D721Med (cell line): ENCODE measurements at places on chromosomes 6 and 20.

DNA sequence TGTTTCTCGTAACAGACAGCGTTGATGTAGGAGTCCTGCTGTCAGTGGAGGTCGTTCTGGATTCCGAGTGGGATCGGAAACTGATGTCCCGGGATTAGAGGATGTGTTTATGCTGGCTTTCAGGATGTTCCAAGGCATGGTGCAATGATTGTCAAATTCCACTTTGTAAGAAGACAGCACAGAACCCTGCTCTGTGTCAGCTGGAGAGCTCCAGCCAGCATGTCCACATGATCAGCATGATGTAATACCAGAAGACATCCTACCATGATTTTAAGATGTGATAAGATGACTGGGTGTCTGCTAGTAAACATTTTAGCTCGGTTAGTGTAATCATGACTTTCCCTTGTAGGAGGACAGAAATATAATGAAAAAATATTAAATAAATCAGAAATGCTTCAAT is 20.3 kb downstream of the ENPP1 start:
- DNase-seq = no peak

DNA sequence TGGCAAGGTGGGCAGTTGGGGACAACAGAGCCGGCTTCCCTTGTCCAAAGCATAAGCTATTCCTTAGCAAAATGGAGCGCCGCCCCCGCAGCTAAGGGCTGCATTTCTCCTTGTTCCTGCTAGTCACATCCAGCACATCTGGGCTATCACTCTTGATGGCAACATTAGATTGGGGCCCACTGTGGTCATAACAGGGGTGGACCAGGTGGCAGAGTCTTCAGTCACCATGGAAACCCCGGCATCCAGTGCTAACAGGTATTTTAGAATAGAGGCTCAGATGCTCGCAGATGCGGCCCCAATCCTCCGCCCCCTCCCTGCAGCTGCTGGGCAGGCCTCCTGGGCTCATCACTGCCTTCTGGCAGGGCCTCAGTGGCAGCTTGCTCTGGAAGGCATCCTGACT is 168.2 kb upstream of the PROKR2 start:
- no peak for DNase-seq

DNA sequence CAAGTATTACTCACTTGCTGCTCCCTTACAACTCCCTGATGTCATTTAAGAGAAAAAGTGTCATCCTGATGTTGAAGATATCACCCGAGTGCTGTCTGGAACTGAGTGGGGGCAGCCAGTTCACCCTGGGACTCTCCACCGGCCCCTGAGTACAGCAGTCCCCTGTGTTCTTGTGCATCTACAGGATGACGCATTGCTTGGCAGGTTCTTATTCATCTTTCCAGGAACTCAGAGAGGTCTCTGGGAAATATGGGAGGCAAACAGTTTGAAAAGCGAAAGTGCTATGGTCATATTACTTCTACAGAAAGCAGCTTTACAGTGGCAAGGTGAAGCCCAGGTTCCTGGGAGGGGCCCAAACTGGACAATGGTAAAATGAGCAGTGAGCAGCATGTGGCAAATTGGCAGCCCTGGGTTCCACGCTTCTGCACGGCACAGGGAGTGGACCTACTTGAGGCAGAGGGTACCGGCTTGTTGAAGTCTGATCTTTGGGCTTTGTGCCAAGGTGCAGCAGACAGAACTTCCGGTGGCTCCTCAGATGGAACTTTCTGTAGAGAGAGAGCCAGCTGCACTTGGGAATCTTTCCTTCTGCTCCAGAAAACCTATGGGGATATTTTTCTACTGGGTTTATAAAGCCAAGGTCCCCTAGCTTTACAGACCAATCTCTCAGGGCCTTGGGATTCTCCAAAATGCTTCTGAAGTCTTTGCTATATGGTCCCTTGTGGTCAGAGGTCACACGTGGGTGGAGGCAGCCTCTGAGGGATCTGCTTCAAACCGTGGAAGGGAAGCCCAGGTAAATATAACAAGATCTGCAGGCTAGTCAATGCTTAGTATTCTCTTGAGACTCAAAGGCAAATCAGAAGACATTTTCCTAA is 128.3 kb downstream of the MAP3K7 start:
- DNase-seq = no peak

GRCh38 chr6:53257001-53257400 is 91.7 kb downstream of the ELOVL5 start:
- no peak for DNase-seq

GRCh38 chr20:33444797-33445560 is 1.4 kb upstream of the SNTA1 start:
- no peak for DNase-seq

DNA sequence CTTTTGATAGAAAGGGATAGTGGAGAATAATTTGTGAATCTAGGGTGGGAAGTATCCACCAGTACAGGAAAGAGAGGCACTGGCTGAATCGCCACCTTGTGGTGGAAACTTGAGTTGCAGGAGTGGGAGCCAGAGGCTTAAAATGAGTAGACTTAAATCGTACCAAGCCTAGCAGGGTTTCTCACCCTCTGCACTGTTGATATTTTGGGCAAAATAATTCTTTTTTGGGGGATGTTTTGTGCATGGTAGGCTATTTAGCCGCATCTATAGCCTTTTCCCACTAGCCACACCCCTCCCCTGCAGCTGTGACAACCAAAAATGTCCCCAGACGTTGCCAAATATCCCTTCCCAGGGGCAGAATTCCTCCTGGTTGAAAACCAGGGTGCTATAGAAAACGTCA is 119.1 kb downstream of the DHX35 start:
- peak; percentile 55 for DNase-seq

- no peak for DNase-seq
Measured at GRCh38 chr6:38687043-38687353, 15.9 kb downstream of the GLO1 start.

DNA sequence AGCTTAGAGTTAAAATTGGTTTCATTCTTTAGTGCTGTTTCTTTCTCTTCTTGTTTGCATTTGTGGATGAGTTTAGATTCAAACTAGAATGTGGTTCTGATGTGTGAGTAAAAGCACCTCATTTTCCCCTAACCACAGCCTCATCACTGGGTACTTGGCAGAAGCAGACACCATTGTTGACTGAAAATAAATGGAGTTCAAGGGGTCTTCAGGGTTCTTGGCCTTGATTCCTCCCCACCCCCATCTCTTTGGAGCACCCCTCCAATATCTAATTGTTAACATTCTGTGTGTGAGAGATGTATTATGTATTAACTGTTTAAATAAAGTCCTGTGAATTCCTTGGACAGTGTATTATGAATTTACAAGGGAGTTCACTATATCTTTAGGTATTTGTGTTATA is 59.6 kb downstream of the JARID2 start:
- DNase-seq = no peak

DNA sequence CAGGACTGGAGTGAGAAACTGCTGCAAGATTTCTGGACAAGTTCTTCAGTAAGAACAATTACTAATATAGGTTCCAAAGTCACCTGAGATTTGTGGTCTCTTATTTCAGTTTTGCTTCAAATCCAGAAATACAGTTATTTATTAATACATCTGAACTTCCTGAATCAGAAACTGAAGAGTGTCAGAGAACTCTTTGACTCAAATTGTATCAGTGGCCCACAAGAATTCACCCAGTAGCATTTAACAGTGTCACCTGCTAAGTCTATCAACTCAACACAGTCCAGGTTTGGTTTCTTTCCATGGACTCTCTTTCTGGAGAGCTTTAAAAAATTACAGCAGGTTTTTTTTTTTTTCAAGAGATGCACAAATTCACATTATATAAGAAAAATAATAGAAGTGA is 18.8 kb upstream of the NHSL1 start:
- no peak for DNase-seq

DNA sequence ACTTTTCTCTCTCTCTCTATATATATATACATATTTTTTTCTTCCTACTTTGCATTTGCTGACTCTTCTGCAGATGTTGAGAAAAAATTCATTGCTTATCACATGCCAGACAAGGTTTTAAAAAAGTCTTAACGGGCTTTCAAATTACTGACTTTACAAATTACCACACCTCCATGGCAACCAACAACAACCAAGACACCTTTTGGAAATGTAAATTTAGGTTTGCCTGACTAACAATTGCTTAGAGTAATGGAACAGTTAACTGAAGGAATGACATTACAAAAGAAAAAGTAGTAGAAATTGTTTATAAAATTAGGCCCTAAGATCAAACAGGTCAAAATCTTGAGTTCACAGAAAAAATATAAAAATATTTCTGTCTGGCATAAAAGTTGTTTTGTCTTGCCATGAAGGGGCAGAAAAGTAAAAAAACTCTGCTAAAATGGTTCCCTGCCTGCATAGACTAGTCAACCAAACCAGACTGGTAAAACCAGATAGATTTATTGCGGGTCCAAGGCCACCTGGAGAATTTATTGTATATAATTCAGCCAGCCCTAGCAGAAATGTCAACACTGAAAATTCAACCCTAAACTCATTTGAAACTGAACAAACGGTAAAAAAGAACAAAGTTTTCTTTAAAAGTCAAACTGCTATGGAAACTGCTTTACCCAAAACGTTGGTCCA is 92.8 kb upstream of the FRMD1 start:
- DNase-seq = no peak

DNA sequence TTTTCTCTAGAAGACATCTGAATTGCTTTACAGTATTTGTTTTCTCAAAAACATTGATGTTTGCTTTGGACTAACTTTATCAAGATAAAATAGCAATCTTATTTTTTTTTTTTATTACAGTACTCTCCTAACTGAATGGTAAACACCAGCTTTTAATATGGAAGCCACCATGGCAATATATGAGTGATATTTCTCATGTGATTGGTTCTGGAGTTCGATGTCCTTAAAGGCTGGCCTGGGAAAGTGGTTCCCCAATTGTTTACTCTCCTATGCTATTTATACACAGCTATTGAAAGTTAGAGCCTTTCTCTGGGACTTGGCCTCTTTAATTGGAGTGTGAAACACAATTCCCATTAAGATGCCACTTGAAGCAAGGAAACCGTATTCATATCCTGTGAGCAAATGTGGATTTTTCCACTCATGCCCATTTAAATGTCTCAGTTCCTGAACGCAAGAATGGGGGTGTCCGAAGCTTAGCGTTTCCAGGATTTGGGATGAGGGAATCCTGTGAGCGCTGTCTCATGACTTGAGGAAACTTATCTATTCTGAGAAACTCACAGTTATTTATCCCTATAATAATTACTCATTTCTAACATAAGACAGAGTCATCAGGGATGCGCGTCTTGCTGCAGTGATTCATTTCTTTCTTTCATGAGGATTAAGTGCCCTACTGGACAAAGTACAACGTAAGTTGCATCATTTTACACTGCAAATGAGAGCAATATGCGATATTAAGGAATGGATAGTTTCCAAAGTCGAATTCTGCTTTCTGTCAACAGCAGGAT is 143.3 kb upstream of the PREP start:
- DNase-seq = no peak

GRCh38 chr6:170205126-170205525 is 85.8 kb downstream of the DLL1 start:
- DNase-seq = no peak

- no peak for DNase-seq
Measured at GRCh38 chr20:10385850-10386544, 48.0 kb downstream of the MKKS start.

DNA sequence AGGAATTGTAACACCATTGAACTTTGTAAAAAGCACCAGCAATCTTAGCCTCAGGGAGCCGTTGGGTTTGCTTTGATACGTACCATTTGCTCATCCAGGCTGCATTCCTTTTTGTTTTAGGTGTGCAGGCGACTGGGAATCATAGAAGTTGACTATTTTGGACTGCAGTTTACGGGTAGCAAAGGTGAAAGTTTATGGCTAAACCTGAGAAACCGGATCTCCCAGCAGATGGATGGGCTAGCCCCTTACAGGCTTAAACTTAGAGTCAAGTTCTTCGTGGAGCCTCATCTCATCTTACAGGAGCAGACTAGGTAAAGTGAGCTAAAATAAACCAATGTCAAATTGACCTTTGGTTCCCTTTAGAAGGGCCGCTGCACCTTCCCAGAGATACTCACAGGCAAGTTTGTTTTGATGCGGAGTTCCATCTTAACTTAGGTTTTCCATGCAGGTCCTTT is 1.6 kb downstream of the MYLIP start:
- DNase-seq = no peak

- no peak for DNase-seq
Measured at GRCh38 chr20:2103461-2104153, 2.0 kb downstream of the STK35 start.

DNA sequence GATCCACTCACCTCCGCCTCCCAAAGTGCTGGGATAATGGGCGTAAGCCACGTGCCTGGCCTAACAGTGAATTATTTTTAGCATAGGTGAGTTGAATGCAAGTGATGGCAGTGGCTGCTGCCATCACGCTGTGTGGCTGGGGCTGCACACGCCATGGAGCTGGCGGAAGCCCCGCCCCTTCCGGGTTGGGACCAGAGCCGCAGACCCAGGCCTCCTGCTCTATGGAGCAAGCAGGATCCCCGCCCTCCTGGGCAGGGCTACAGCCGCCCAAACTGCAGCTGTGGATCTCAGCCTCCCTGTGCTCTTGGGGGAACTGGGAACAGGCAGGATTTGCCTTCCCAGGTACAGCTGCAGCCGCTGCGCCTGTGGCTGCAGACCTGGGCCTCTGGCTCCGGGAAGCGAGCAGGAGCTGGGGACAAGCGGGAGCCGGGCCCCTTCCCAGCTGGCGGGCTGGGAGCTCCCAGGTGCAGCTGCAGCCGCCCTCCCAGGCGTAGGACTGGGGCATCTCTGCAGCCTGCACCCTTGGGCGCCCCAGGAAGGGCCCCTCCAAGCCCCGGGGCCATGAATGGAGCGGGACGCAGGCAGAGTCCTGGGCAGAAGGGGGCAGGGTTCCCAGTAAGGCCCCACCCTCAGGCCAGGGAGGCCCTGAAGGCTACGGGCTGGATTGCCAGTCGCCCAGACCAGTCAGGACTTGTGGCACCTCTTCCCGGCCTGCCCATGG is 30.9 kb upstream of the SLA2 start:
- DNase-seq = no peak

DNA sequence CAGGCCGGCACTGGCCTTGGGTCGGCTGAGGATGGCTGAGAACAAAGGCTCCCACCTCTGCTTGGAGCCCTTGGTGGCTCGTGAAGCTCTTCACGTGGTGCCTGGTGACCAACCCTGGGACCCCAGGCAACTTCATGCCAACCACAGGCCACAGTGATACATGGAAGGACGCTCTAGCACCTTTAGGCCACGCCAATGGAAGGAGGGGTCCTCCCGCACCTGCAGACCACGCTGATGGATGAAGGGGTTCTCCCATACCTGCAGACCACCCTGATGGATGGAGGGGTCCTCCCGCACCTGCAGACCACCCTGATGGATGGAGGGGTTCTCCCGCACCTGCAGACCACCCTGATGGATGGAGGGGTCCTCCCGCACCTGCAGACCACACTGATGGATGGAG is 62.5 kb downstream of the ERMARD start:
- no peak for DNase-seq

DNA sequence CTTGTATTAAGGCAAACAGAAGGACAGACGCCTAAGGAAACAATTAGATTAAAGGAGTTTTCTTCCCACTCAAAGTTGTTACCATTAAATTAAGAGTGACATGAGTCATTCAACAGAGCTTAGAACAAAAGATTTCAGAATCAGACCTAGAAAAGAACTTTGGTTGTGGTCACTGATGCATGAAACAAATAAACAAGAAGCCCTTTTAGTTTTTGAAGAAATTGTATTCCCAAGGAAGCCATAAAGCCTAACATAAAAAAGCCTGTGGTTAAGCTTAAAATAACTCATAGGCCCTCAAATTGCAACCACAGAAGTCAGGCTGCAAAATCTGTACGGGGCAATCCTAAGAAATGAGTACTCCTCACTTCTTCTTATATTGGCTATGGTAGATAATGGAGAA is 17.9 kb upstream of the TRIM26 start:
- DNase-seq = no peak

- no peak for DNase-seq
Measured at GRCh38 chr6:170286246-170286933, 4.5 kb downstream of the DLL1 start.

- no peak for DNase-seq
Measured at GRCh38 chr6:68039641-68040311, 595.3 kb upstream of the ADGRB3 start.
